ENCODE measurements at places on chromosomes 1 and 21.

DNA sequence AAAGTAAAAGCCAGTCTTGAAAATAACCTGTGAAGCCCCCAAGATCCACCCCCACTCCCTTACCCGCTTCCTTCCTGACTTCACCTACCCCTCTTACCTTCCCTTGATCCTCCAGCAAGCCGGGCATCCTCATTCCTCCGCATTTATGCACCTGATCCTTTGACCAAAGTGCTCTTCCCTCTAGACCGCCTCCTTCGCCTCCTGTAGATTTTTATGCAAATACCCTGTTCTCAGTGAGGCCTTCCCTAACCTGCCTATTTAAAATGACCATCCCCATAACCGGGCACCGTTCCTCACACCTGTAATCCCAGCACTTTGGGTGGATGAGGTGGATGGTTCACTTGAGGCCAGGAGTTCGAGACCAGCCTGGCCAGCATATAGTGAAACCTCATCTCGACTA, 1.1 kb upstream of the NENF start:
- no peak for DNase-seq

GRCh38 chr21:17185674-17186073, 327.2 kb upstream of the CXADR start:
- no peak for DNase-seq

DNA sequence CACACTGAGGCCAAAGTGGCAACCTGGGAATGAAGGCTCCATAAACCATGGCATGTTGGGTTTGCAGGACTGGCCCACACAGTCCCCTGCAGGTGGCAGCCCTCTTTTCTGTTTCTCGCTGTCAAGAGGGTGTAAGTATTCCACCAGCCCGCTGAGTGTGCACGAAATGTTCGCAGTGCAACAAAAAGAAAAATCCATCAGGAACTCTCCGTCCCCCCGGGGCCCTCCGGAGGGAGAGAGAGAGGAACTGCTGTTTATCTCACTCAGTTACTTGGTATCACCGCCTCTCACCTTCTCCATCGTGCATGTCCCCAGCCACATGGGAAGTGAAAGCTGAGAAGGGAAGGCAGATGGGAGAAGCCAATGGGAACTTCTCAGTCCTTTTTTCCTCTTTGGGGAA, 38.3 kb downstream of the NCF2 start:
- no peak for DNase-seq

- DNase-seq: peak; percentile 40
Measured at GRCh38 chr1:149917571-149918144, at the start of gene SV2A. Gene SV2A (minus strand): TSS chr1:149917844. CDS start chr1:149913840, 4,004 bp downstream.

GRCh38 chr1:4771721-4772120, 117.3 kb downstream of the AJAP1 start:
- DNase-seq: no peak

GRCh38 chr1:210369425-210369824, 40.7 kb downstream of the HHAT start:
- DNase-seq: no peak

- no peak for DNase-seq
Measured at GRCh38 chr1:116991171-116991845, 10.3 kb upstream of the CD101 start.

DNA sequence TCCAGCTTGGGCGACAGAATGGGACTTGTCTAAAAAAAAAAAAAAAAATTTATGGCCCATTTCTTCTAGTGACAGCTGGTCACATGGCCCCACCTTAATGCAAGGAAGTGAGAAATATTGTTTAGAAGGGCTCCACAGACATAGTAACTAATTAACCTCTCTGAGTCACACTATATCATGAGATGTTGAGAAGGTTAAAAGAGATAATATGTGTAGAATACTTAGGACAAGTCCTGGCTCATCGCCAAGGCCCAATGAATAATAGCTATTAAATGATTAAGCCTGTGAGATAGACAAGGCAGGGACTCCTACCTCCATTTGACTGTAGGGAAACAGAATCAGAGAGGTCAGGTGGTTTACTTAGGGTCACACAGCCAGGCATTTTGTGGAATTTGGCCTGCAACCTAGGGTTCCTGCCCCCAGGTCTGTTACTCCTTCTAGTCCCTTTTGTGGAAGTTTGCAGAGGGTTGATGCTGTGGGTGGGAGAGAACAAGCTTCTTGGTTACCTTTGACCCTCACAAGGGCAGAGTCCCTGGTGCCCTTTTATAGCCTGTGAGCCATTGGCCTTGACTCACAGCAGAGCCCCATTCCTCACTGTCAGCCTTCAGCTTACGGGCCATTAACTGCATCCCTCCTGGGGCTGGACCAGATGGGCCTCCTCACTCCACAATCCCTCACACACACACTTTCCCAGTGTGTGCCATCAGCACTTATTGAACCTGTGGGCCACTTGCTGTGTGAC, 48.5 kb downstream of the OPRD1 start:
- DNase-seq: no peak

DNA sequence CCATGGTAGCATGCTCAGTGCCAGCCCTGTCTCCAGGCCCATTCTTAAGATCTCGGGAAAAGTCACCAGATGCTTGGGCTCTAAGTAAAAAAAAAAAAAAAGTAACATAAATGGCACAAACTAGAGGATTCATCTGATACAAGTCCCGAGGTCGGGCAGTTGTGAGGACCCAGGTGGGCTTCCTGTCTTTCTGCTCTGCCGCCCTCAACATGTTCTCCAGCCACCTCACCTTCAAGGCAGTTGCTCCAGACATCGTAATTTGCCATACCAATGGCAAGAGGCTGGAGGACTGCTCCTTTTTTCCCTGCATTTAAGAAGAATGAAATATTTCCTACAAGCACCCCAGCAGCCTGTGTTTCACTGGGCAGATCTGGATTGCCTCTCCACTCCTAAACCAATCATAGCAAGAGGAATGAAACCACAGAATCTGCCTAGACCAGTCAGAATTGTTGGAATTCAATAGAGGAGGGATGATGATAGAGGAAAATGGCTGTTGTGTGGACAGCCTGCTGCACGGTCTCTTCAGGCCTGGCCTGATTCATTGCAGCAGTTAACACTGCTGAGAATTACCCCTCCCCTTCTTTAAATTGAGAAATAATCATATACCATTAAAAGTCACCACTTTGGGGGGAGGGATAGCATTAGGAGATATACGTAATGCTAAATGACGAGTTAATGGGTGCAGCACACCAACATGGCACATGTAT, 5.4 kb downstream of the HMGN2 start:
- DNase-seq: no peak

GRCh38 chr1:197841883-197842553, 60.4 kb upstream of the C1orf53 start:
- DNase-seq: no peak

DNA sequence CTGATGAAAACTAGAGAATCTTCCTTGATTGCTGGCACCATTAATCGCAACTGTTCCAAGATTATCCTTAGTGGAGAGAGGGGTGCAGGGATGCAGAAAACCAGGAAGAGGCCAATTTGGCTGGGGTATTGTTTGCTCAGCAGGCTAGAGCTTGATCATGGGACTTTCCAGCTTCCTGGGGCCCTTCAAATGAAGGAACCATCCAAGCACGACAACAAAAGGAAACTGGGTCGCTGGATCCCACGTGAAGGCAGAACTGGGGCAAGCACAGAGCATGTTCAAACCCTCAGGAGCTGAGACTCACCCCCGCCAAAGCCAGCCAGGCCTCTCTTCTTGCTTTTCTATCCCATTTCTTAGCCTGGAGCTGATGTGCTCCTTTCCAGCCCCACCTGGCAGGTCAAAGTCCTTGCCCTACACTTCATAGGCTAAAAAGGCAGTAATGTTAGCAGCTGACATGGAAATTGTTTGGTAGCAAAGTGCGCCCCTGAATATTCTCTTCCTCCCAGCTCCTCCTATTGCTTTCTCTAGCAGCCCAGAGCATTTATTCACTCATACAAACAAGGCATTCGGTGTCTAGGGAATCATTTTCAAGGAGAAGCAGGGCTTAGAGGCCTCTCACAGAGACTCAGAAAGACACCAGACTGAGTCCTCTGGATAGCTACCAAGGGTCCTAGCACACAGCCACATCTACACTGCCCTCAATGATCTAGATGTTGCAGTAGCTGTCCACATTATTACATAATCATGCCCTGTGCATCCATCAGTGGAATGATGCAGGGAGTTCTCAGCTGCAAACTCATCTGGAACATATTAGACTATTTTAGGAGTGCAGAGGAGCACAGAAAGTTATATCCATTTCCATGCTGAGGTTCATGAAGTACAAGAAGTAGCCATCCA, 11.5 kb downstream of the KCNA2 start:
- no peak for DNase-seq

DNA sequence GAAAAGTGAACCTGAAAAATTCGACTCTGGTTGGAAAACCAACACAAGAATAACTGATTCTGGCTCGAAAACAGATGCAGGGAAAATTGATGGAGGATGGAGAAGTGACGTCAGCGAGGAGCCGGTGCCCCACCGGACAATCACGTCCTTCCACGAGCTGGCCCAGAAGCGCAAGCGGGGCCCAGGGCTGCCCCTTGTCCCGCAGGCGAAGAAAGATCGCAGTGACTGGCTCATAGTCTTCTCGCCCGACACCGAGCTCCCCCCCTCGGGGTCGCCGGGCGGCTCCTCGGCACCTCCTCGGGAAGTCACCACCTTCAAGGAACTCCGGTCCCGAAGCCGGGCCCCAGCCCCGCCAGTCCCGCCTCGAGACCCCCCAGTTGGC, 1.9 kb downstream of the RUSC1 start:
- no peak for DNase-seq

DNA sequence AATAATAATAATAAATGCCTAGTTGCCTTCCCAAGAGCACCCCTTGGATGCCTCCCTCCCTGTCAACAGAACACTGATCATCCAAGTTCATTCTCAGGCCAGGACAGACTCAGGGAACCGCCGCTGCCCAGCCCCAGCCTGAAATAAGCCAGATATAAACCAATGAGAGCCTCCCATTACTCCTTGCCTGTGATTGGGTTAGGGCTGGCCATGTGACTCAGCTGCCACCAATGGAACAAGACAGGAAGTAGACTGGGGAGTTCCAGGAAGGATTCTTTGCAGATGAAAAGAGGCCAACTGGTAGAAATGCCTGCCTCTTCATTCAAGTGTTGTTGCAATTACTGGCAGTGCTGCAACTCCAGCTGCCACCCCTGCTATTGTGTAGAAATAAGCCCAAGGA, 146.4 kb upstream of the TIAM1 start:
- DNase-seq: no peak

GRCh38 chr1:119510046-119510445, 3.0 kb downstream of the HSD3B1 start:
- no peak for DNase-seq

- peak; percentile 69 for DNase-seq
Measured at GRCh38 chr1:160083968-160084770, 2.8 kb downstream of the KCNJ9 start.

- DNase-seq: no peak
Measured at GRCh38 chr1:219121679-219122078, 52.0 kb upstream of the LYPLAL1 start.

DNA sequence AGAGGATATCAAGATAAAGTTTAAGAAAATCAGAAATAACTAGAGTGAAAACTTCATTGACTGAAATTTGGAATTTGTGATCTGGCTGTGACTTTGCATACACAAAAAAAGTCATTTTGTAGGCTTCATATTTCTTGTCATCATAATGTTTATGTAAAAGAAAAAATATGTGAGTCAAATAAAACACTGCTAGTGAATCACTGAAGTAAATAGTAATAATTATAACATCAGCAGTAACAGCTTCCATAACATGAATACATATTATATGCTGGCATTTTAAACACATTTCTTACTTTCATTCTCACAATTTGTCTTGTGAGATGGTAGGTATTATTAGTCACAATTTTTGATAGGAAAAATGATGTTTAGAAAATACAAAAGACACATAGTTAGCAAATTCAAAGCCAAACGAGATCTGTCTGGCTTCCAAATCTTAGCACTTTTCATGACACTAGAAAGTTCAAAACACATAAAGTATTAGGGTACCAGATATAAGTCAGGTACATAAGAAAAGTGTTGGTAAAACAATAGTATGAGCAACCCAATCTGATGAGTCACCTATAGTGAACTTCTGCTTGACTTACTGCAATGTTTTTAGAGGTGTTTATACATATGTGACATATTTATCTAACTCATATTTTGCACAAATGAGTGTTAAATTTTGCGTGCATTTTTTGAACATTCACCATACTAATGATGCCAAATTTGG, 241.0 kb upstream of the SNX7 start:
- no peak for DNase-seq

- DNase-seq: no peak
Measured at GRCh38 chr1:36068866-36069265, 15.0 kb upstream of the TEKT2 start.

DNA sequence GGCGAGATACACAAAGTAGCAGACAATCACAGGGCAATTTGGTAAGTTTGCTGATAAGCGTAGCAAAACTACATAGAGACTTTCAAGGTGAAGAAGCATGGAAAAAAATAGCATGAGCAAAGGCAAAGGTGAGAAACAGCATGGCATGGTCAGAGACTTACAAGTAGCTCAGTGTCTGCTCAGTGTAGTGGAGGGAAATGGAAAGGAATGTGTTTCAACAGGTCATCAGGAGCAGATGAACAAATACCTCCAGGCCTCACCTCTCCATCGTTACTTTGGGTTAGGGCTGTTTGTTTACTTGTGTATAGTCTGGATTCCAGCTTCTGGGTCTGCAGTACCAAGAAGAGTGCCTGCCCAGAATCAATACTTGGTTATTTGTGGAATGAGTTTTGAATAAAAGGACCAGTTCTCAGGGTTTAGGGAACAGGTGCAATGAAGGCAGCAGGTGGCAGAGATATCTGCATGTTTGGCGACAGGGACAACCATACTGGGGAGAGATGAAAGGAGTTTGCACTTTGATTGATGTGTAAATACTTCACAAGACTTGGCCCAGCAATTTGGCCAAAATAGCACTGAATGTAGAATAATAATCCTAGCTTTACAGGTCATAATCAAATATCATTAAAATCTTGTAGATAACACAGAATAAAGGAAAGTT, 97.0 kb upstream of the FGGY start:
- no peak for DNase-seq

GRCh38 chr21:27631471-27631870, 664.6 kb upstream of the ADAMTS5 start:
- no peak for DNase-seq

DNA sequence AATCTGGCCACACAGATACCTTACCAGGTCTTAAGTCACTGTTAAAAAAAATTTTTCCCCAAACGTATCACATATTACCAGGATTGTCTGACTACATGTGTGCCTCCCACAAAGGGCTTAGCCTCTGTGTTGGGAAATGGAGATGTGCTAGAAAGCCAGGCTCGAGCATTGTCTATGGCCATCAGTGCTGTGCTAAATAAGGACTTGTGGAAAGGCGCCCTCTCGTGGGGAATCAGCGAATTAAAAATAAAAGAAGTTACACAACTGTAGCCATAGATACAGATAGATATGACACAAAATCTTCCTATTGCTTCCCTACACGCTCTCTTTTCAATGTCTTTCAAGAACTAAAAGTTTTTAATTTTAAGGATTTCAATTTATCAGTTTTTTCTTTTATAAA, 47.5 kb upstream of the CRNN start:
- DNase-seq: peak; percentile 53

GRCh38 chr1:1092149-1092855, 18.2 kb upstream of the RNF223 start:
- no peak for DNase-seq

DNA sequence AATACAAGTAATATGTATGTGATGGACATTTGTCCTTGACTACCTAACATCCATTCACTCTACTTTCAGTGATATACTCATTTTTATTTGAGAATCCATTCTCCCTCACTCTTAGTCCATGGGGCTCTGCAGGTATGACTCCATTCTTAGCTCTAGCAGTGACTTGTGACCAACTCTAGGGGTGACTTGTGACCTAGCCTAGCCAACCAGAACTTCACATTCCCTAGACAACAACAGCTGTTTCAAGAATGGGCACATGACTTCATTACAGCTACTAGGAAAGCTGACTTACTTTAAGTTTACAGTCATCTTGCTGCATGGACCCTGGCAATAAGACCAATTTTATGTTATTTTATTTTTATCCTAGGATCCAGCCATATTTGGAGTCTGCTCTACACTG, 23.6 kb upstream of the DDX59 start:
- DNase-seq: no peak
